A172 (cell line): ENCODE measurements at places on chromosomes 7 and 10. TPM values are rescaled to one million over a fixed set of nuclear protein-coding genes. Genes with fewer than 3 reads are reported as not detected.

- DNase-seq: no peak
These were observed 25.8 kb downstream of the POLL start for GRCh38 chr10:101562231-101562630.

DNA sequence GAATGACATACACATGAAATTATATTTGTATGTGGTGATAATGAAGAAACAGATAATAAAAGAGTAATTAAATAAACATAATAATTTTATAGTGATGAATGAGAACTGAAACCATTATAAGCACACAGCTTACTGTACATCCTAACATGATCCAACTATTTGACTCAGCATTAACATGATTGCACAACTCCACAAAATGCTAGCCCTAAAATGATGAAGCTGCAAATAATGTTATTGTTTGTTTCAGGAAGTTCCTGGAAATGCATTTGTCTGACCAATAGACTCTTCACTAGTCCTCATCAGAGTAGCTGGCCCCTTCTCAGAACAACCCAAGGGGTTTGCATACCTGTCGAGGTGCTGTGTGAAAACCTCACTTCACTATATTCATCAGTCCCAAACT, 115.5 kb downstream of the RTKN2 start:
- no peak for DNase-seq

DNA sequence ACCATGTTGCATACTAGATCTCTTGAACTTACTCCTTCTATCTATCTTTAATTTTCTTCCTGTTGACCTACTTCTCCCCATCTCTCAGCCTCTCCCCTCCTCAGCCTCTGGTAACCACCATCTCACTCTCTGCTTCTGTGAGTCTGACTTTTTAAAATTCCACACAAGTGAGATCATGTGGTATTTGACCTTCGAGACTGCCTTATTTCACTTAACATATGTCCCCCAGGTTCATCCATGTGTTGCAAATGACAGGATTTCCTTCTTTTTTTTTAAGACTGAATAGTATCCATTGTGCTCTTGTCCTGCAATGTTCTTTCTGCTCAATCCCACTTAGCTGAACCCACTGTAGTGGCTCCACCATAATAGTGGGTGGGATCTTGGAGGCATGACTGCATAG, 51.4 kb upstream of the DNAJC1 start:
- peak; percentile 22 for DNase-seq

Gene PHYHIPL
- total RNA-seq: not detected in 2 replicates

DNA sequence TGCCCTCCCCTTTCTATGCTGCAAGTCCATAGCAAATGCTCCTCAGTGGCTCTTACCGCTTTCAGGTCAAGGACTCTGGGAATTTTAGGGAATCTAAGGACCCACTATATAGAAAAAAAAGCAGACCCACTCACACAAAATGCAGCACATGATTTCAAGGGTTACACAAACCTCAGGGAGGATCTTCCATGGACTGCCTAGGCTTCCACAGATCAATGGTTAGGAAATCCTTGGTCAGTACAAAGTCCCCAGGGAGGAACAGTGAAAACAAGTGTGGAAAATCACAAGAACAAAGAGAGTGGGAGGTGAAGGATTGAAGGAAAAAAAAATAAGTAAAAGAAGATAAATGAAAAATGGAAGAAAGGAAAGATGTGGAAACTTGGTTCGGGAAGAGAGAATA, 188.4 kb downstream of the AHR start:
- DNase-seq: no peak

DNA sequence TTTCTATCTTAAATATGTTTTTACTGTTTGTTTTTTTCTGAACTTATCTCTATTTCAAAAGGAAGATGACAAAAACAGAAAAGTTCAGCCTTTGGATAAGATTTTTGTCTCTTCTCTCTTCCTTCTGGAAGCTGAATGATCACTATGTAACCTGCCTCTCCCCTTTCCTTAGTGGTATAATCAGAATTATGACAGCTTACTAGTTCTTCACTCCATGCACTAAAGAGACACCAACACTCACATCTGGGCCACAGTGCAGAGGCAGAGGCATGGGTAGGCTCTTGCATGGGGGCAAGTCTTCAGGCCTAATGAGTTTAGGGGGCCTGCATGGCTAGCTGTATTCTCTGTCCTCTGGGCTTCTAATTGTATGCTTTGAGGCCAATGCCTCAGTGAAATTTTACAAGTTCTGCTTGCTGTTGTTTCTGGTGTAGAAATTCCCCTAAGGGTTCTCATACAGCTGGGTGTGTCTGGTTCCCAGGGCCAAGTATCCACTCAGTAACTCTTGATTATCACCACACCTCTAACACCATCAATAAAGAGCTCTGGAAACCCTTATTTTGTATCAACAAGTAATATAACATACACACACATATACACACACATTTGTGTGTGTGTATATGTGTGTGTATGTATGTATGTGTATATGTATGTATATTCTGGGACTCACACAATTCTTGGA, 96.8 kb upstream of the POM121L12 start:
- DNase-seq: no peak

Gene CALML3
- total RNA-seq: not detected in 2 replicates

Gene C10orf143
- 0.05 TPM in 2 replicates for total RNA-seq

- no peak for DNase-seq
These were observed 112.5 kb downstream of the SEMA3A start for GRCh38 chr7:84081973-84082522.

DNA sequence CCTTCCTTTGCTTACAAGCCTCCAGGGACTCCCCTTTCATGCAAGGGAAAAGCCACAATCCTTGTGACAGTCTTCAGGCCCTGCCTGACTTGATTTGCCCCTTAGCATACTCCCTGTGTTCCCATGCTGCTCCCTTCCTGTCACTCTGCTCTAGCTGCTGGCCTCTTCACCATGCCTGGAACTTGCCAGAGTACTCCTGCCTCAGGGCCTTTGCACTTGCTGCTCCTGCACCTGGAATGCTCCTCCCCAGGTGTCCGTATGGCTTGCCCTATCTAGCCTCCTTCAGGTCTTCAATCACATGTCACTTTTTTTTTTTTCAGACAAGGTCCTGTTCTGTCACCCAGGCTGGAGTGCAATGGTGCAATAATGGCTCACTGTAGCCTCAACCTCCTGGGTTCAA, 22.8 kb upstream of the GOLGA7B start:
- no peak for DNase-seq

GRCh38 chr10:75939541-75939940, 508.1 kb downstream of the LRMDA start:
- no peak for DNase-seq

Gene UNCX
- not detected in 2 replicates for total RNA-seq

Gene DRGX
- total RNA-seq: not detected in 2 replicates

DNA sequence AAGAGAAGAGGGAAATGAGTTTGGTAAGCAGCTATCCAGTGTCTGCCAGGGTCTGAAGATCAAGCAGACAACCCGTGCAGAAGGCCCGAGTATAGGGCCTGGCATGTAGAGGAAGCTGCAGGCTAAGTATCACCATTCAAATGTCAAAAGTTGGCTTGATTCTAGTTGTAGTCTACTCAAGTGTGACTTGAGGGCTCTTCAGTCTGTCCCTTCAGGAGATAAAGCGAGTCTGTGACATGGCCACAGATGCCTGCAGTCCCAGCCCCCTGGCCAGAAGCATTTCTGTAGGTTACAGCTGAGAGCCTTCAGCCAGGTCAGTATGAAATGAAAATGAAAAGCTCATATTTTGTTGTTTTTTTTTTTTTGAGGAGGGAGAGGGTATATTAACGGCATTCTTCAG, 97.8 kb upstream of the EEPD1 start:
- no peak for DNase-seq

Gene SDHAF3
- total RNA-seq: 8.4 and 11.7 TPM in 2 replicates

DNA sequence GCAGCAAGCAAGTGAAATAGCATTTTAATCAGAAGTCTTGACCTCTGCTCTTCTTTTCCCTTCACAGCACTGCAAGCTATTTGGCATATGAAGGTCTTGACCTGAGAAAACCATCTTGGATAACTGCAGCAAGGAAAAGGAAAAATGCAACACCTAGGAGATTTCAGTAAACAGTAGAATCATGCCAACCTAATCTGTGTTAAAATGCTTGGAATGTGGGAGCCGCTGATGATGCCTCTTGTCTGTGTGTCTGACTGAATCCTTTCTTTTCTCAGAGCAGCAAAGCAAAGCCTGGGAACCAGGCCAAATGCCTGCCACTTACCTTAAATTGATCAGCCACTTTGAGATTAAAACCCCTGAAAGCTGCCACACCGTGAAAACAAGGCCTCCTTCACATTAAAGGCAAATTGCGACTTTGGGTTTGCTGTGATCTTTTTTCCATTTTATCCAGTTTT, 80.4 kb upstream of the CDK6 start:
- peak; percentile 90 for DNase-seq

DNA sequence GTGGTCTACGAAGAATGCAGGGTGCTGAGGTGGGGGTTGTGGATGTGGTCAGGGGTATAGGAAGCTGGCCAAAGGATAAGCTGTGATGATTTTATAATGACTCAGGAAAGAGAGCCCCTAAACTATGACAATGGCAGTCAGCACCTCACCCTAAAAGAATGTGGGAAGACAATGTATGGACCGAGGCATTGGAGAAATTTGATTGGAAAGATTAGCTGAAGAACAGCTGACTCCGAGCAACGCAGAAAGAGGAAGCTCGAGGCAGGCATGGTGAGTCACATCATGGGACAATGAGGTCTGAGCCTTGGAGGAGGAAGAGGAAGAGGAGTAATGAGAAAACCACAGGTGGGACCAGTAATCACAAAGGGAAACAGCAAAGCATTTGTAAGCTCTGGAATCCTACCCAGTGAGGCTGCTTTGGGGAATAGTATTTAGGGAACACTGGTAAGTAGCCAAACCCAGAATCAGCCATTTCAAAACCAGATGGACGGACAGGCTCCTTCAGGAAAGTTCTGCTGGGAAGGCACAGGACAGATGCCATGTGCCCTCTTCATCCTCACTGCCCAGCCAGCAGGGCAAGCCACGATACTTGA, 295.4 kb downstream of the PRPF18 start:
- peak; percentile 100 for DNase-seq

Gene AMPH
- 12.4 and 13.4 TPM in 2 replicates for total RNA-seq

DNA sequence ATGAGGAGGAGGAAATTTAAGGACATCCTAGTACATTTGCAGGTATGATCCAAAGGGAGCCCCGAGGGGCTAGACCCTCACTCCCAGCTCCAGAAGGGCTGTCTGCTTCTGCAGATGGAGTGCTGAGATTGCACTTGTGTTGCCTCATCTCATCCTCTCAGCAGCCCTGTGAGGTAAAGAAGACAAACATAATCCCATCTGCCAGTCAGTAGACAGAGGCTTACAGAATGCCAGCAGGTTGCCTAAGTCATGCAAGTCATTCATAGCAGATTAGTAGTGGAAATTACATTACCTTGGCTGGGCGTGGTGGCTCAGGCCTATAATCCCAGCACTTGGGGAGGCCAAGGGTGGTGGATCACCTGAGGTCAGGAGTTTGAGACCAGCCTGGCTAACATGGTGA, 45.4 kb downstream of the BLVRA start:
- no peak for DNase-seq

DNA sequence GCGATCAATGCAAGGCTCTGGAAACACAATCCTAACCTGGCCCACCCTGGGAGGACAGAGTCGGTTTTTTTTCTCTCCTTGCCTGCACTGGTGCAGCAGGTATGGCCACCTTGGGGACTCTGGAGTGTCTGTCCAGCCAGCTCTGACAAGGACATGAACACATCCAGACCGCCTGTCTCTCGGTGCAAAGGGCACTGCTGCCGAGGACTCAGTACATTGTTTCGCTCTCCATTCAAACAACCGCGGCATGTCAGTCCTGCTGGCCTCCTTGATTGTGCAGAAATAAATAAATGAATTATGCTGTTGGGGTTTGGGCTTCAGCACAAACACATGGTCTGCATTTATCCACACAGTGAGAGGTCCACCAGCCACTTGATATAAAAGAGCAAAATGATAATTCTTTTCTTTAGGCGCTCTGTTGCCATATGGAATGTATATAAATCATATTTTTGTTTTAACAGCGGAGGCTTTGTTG, 565.2 kb downstream of the KCNMA1 start:
- no peak for DNase-seq

DNA sequence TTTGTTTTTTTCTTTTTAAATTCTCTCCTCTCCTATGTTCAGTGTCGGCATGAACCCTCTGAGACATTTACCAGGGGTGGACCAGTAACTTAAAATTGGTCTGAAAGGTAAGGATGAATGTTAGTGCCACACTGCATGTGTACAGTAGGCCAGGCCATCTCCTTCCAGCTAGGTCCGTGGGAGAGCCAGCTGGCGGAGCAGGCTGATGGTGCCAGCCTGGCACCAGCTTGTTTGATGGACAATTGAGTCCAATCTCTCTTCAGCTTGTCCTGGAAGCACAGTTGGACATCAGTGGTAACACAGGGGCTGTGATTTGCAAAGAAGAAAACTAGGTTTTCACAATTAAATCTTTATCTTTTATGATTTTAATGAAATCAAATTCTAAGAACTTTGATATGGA, 136.5 kb downstream of the CNNM2 start:
- DNase-seq: no peak

Gene IKZF1
- not detected in 2 replicates for total RNA-seq

Gene GJD4
- not detected in 2 replicates for total RNA-seq

Gene TMEM229A
- not detected in 2 replicates for total RNA-seq

GRCh38 chr7:38561166-38561565, 70.0 kb downstream of the AMPH start:
- peak; percentile 69 for DNase-seq

Gene SUGCT
- total RNA-seq: 3.3 and 4.6 TPM in 2 replicates

Gene SRRM3
- total RNA-seq: 12.0 and 18.5 TPM in 2 replicates

- DNase-seq: peak; percentile 66
These were observed 55.8 kb downstream of the RBM17 start for GRCh38 chr10:6144406-6145165.

Gene ZNF117
- total RNA-seq: 7.9 and 9.2 TPM in 2 replicates

- DNase-seq: no peak
These were observed 118.8 kb upstream of the UNC5B start for GRCh38 chr10:71093531-71093930.

DNA sequence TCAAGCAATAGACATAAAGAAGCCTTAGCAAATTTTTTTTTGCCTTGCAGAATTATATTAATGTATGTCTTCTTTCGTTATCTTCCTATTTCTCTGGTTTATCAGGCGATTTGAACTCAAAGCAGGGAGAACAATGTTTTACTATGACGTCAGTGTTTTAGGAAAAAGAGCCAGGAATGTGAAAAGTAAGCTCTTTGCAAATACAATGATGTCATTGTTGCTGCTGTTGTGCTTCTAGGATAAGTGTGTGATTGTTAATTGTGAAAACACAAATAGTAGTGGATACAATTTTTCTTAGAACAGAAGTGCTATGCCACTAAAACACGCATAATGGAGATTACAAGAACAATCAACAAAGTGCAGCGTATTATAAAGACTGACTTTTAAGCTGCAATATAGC, 9.5 kb upstream of the AUTS2 start:
- DNase-seq: no peak

Gene CALML5
- not detected in 2 replicates for total RNA-seq

DNA sequence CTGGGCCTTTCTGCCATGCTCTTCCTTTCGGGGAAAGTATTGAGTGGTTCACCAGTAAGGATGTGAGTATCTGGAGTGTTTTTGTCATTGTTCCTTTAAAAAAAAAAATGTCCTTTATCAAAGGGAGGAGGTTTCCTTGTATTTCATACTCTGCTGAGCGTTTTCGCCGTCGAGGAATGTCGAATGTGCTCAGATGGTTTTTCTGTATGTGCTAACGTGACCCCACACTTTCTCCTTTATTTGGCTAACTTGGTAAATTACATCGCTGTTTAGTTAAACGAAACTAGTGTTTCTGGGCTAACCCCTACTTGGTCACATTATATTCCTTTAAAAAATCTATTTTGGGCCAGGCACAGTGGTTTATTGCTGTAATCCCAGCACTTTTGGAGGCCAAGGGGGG, 45.9 kb downstream of the INPP5A start:
- DNase-seq: no peak

Gene IMMP2L
- 10.8 and 22.6 TPM in 2 replicates for total RNA-seq
